ENCODE measurements at places on chromosomes 2 and 18.

DNA sequence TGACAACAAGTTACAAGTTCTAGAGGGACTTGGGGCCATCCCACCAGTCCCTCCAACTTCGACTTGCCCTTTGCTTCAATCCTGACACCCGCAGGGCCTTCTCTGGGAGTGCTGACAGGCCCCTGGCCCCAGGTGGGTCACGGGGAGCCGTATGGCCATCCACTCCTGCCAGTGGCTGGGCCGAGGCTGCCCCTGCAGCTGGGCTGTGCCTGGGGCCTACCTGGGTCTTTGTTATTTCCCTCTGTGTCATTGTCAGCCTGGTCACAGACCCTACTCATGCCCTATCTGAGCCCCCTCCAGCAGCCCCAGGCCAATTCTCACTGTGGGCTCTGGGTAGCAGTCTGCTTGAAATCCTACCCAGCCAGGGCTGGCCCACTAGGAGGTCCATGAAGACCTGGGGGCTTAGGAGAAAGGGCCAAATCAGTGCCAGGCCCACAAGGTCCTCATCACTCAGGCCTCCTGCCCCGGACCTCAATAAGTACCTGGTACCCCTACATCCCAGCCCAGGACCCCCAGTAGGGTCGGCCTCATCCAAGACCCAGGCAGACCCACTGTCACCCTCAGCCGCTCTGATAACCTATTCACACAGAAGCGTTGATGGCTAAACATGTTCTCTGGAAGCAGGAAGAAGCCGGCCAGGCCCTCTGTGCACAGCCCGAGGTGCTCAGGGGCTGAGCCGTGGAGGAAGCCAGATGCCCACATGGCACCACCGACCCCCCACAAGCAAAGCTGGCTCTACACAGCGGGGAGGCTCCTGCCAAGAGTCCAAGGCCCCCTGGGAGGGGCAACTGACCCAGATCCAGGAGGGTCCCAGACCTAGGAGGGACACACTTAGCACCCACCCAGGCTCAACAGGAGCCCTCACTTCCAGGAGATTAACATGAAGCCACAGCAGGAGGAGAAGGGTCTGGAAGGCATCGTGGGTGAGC lies 57.7 kb downstream of the BIN1 start:
- DNase-seq = no peak

DNA sequence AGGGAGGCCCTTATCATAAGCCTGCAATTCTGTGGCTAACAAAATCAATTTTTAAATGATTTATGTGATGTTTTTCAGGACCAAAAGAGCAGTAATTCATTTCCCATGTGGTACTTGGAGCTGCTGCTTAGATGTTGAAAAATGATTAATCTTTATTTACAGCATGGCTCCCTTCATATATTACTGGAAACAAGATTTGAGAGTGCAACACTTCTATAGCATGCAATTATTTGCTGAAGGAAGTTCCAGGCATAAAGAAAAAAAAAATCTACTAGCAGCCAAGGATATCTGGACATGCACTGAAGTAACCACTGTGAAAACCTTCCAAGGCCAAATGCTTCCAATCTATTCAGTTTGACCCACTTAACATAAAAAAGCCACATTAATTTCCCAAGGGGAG lies 186.3 kb downstream of the SLC8A1 start:
- DNase-seq = no peak

GRCh38 chr2:152067823-152068222 lies 31.0 kb downstream of the CACNB4 start:
- DNase-seq = no peak

- no peak for DNase-seq
Measured at GRCh38 chr2:147273628-147274027, 571.2 kb upstream of the ACVR2A start.

DNA sequence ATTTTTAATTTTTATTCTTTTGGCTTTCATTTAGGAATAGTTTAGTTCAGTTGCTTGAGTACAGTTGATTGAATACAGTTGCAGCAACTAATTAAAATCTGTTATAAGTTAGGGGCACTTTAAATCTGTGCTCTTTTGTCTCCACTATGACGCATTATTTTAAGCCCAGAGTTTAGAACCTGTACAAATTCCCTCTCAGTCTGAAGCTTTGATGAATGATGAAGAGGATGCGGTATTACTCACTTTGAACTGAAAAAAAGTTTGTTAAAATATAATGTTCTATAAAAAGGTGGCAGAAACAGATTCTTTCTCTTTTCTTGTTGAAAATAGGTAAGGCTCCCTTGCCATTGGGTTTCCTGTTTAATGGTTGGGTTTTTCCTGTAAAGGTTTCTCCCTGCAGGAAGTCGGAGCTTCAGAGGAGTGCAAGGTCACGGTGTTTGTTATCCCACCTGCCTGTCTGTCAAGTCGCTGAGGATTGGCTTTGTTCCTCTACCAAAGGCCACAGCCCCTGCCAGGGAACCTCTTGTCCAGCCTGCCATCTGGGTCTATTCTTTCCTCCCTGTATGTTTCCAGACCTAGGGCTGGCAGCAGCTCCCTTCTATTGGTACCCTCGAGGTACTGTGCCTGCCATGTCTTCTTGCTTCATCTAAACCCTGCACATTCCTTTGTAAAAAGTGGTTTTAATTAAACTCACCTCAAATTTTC lies 43.8 kb upstream of the FN1 start:
- no peak for DNase-seq

GRCh38 chr2:119248311-119248710 lies 24.7 kb downstream of the STEAP3 start:
- no peak for DNase-seq

- DNase-seq = no peak
Measured at GRCh38 chr2:145068509-145068908, 548.6 kb upstream of the ZEB2 start.

- DNase-seq = no peak
Measured at GRCh38 chr2:31413862-31414550, 536 bp downstream of the XDH start.
